Breast epithelium (tissue), 4 donors: ENCODE measurements at places on chromosomes 5 and 9.

DNA sequence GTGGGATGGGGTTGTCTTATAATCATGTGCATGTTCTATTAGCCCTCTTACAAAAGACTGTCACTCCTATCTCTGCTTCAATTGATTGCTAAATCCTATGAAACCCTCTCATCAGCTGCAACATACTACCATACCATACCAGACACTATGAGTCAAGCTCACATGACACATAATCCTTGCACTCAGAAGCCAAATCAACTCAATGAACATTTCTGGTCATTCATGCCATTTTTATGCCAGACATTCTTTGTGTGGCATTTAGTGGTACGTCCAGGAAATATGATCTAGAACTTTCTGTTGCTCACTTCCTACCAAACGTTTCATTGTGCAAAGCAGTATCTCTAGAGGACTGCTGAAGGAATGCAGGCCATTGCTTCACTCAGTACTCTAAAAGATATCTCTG, 159.2 kb upstream of the GNA14 start:
- no peak for DNase-seq

- DNase-seq, result no peak
Measured at GRCh38 chr5:73417303-73418034, 31.1 kb downstream of the FOXD1 start.

DNA sequence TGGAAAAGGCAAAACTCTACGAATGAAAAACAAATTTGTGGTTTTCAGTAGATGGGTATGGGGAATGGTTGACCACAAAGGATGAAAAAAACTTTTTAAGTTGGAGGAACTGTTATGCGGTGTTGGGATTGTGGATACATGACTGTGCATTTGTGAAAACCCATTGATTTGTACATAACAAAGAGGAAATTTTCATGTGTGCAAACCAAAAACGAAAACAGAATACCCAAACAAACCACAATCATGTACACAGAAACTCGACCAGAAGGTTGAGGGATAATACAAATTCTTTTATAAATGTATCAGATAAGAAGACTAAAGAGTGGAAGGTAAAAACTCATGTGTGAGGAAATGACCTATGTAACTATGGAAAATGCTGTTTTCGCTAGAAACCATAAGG, 1012.4 kb downstream of the CDH18 start:
- DNase-seq, result no peak

GRCh38 chr5:127988146-127988760, 95.3 kb upstream of the SLC12A2 start:
- DNase-seq, result no peak

- no peak for DNase-seq
Measured at GRCh38 chr9:91903126-91903911, 46.7 kb downstream of the ROR2 start.

DNA sequence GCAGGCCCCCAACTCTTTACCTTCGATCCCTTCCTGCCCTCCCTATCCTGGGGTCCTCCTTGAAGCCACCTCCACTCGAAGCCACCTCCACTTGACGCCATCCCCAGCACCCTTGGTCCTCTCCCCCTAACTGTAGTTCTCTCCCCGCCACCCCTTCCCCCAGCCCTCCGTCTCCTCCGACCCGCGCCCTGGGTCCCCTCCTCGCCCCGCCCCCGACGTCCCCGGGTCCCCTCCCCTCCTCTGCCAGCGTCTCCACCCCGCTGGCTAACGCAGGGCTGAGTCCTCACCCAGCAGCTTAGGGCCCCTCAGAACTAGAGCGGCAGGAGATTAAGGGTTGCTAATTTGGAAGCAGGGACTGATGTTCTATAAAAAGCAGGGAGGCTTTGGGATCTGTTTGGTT, 30.6 kb upstream of the ANKRD33B start:
- no peak for DNase-seq

GRCh38 chr5:56737002-56737621, 78.2 kb upstream of the MAP3K1 start:
- no peak for DNase-seq

DNA sequence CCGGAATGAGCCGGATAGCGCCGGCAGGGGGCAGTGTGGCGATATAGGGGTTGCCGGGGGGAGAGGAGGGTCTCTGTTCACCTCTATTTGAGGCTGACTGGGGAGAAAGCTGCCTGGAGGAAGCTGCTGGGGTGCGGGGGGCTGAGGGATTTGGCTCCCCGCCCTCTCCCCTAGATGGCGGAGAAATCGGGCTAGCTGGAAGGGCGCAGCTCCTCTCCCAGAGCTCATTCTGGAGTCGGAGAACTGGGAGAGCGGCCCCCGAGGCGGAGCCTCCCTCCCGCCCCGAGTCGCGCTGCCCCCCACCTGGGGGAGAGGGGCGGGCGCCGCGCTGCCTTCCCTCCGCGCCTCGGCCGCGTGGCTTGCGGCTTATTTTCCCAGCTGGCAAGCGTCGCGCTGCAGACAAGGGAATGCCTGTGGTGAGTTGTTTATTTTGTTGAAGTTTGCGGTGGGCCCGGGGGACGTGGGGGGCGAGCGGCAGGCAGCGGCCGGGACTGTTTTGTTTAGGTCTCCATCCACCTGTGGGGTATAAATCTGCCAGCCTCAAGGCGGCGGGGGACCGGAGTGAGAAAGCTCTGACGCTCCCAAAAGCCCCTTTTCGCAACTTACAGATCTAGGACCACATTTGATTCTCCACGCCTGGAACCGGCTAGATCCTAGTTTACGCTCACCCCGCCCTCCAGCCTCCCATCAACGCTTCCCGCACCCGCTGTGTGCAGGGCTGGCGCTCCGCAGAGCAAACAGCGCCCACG, 4.1 kb upstream of the RGMB start:
- DNase-seq, result no peak

DNA sequence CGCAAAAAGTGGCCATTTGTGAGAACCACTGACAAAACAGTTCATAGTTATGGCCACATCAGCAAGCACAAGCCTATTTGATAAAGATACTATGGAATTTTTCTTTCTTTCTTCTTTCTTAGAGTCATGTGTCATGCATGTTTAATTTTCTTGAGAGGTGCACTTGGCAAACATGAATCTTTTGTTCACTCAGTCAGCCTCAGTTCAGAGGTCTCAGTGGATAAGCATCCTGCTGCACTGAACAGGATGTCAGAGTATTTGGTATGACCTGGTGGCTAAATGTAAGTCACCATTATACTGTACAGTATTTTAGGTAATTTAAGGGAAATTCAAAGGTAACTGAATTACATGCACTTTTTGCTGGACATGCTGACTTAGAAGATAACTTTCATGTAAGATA, 5.4 kb downstream of the NNT start:
- DNase-seq, result no peak

GRCh38 chr9:92762781-92763708, 1.6 kb downstream of the BICD2 start:
- no peak for DNase-seq

DNA sequence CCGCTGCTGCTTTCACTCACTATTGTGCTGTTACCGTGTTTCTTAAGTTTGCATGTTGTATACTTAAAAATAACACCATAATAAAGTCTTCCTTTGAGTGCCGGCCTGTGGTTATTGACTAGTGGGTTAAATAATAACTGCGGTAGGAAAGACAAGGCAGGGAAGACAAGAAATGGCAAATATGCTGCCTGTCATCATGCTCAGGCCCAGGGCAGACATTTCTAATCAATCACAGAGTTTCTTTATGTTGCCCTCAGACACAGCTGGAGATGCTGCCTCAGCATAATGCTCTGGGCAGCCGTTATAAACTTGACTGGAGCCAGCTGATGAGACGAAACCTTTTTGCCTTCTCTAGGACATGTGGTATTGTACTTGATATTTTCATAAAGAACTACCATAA, 215.0 kb downstream of the GAPVD1 start:
- DNase-seq, result no peak

DNA sequence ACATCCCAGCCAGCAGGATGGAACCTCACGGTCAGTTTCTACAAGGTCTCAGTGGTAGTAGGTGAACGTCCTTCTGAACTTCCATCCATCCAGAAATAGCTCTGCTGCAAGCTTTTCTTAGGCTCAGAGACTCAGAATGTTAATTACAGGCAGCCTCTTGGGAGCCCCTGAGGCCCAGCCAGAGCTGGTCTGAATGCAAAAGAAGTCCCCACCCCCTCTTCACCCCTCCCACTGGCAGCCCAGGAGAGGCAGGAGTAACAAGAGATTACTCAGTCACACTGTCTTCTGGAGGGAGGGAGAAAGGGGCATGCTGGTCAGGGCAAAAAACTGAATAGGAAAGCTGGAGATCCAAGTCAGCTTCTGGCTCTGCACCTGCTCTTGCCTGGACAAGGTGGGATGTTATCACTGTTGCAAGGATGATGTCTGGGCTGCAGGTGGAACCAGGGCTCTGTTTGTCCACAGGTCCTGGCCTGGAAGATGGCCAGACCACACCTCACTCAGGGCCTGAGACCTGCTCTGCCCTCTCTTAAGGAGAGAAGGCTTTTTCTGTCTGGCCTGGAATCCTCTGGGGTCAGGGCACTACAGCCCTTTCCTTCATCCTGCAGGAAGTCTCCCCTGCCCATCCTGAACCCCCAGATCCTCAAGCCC, 9.1 kb downstream of the ENHO start:
- no peak for DNase-seq

DNA sequence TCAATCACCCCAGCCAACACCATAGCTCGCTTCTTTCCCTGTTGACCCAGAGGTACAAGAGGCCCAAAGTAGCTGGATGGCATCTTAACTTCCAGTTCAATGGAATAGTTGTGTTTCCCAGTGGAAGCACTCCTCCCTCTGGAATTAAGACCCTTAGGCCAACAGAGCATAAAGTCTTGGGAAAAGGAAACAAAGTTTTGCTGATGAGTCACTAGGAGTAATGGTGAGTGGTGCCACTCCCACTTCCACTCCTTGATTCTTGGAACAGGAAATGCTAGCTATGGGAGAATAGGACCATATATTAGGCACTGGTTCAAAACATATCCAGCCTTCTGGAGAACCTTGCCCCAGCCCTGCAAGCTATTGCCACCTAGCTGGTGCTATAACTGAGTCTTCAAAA, 44.7 kb upstream of the LMX1B start:
- no peak for DNase-seq

GRCh38 chr9:107653263-107653821, 163.8 kb upstream of the KLF4 start:
- DNase-seq, result no peak

DNA sequence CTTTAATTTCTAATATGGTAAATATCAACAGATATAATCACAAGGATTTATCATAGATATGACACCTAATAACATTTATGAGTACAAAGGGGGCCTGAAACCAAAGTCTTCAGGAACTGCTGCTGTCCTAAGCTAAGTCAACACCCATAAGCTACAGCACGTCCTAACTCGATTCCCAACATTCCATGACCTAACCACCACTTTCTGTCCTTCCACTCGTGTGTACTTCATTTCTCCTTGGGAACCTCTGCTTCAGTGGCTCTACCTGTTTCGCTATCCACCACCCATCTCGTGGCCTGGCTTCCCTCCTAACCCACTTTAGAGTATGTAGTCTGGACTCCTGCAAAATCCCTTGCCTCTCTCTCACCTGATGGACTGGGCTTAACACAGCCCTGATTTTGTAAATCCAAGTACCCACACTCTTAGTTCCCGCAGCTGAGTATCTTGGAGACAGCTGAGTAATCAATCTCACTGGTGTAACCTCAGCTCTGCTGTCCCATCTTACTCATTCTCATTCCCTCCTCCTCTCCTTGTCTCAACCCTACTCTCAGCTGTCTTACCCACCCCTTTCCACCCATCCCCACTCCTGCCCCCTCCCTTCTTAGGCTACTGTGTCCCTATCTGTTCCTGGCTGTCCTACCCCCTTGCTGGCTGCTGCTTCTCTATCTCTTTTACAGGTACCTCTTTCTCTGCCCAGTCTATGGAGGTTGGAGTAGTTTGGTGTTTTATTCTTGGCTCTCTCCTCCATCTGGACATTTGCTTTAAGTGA, 101.8 kb downstream of the MAST4 start:
- DNase-seq, result no peak
